CD4-positive, alpha-beta T cell treated with Interleukin-12 subunit alpha and Interleukin-12 subunit beta, for 1 hour (primary cell): ENCODE measurements at places on chromosomes 7 and 10.

GRCh38 chr7:92359801-92360200 lies 87.5 kb upstream of the GATAD1 start:
- DNase-seq = no peak

DNA sequence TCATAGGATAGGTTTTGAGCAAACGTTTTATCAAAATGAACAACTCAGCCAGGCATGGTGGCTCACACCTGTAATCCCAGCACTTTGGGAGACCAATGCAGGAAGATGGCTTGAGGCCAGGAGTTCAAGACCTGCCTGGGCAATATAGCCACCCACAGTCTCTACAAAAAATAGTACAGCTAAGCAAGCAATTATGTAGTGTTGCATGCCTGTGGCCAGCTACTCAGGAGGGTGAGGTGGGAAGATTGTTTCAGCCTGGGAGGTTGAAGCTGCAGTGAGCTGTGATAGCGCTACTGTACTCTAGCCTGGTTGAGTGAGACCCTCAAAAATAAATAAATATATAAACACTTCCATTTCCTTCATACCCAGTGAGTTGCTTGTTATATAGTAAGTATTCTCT lies 67.1 kb downstream of the LSMEM1 start:
- DNase-seq = no peak

DNA sequence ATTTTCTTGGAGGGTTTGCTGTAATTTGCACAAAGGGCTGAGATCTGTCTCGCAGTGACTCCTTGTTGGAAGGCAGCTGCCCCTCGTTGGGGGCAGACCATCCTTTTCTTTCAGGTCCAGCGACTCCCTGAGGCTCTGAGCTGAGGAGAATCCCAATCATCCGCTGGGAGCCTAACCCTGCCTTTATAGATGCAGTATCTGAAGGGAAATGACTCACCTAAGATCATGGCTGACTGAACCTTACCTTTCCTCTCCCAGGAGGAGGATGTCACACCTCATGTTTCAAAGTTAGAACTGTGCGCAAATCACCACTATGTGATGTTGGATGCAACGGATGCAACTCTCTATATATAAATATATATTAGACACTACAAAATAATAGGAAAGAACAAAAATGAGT lies 36.4 kb upstream of the MXI1 start:
- DNase-seq = no peak

- DNase-seq = no peak
Observed at GRCh38 chr10:16483241-16483917, 38.3 kb downstream of the C1QL3 start.

GRCh38 chr7:41641011-41641664 lies 61.8 kb downstream of the INHBA start:
- no peak for DNase-seq

GRCh38 chr7:158500651-158501052 lies 87.0 kb downstream of the PTPRN2 start:
- DNase-seq = no peak

DNA sequence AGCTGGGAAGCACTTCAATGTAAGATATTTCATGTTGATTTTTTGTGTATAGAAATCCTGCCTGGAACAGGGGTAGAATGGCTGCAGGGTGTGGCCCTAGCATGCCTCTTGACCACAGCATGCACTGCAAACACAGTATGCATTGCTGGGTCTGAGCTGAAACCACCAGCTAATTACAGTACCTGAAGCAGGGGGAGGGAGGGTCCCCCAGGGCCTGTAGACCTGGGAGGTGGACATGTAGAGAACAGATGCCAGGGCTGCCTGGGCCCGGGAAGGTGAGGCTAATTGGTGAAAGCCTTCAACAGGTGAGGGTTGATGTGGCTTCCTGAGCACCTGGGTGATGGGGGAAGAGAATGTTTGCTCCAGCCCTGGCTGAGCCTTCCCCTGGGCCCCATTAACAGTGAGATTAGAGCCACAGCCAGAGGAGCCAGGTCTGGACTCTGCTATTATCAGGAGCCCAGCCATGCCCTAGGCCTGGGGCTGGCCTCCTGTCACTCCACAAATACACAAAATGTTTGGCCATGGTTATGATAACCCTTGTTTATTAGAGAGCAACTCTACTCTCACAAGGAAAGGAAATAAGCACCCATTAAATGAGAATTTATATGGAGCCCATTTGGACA lies 83.3 kb downstream of the PLXNA4 start:
- DNase-seq = no peak
